Metanephros (tissue), 2 donors: ENCODE measurements at places on chromosomes 3 and 15. TPM values are rescaled to one million over a fixed set of nuclear protein-coding genes. Genes with fewer than 3 reads are reported as not detected.

TWF2 gene
- total RNA-seq = 36.0 TPM

ZWILCH gene
- 12.7 TPM for total RNA-seq

SMAD6 gene
- 52.7 TPM for total RNA-seq

SNURF gene
- 59.5 TPM for total RNA-seq

DNAJB11 gene
- 32.3 TPM for total RNA-seq

NDN gene
- 157 TPM for total RNA-seq

DOCK3 gene
- 0.88 TPM for total RNA-seq
